ENCODE measurements at places on chromosomes 6 and 20.
A peak's percentile ranks its signal among the peaks of the same experiment; 100 is the strongest.

GRCh38 chr6:16730738-16731477 lies 30.4 kb downstream of the ATXN1 start:
- DNase-seq = peak; percentile 39

- no peak for DNase-seq
Measured at GRCh38 chr6:84652356-84653026, 111.9 kb downstream of the TBX18 start.

DNA sequence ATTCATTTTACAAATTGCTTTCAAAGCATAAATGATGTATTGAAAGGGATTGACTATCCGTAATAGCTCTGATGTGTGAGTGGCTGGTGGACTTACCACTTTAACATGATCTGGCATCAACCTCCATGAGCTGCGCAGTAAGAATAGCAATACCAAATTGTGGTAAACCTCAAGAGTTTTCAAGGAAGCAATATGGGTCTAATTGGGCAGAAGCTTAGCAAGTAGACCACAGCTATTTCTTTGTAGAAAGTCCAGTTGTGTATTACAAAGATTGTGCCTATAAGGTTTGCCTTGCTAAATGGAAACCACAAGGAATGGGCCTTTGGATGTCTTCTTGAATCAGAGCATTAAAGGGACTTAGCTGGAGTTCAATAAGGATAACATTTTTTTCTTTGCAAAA lies 736.6 kb downstream of the KIF16B start:
- DNase-seq = peak; percentile 82

- DNase-seq = no peak
Measured at GRCh38 chr20:6882561-6883291, 115.2 kb downstream of the BMP2 start.

- DNase-seq = peak; percentile 25
Measured at GRCh38 chr6:30876039-30876730, 8.1 kb upstream of the DDR1 start.

GRCh38 chr6:38213251-38213658 lies 393.7 kb downstream of the ZFAND3 start:
- DNase-seq = no peak

DNA sequence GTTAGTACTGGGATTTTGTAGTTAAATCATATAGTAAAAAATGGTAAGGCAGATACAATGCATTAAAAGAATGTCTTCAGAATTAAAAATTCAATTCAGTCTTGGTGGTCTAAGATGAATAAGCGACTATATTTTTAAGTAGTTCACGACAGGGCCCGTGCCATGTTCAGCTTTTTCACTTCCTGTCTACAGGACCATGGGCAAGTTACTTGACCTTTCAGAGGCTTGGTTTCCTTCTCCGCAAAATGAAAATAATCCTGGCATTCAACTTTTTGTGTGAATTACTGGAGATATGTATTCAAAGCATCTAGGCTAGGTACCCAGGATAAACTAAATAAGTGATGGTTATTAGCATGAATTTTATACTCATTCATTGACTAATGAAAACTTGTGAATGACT lies 216.0 kb downstream of the BTBD9 start:
- DNase-seq = no peak

- DNase-seq = no peak
Measured at GRCh38 chr20:59153355-59153681, 10.3 kb upstream of the ZNF831 start.

- DNase-seq = no peak
Measured at GRCh38 chr20:20019123-20019522, 2.0 kb downstream of the NAA20 start.

DNA sequence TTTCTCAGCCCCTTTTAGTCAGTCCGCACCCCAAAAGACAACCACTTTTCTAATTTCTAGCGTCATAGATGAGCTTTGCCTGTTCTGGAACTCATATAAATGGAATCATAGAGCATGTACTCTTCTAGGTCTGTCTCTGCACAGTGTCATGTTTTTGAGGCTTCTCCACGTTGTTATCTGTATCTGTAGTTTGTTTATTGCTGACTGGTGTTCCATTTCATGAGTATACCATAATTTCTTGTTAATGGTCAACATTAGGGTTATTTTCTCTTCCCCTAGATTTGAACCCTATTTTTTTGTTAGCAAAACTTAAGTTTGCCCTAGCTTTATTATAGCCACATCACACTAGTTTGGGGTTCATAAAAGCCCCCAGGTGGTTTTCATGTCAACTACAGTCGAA lies 16.2 kb upstream of the SGK2 start:
- DNase-seq = no peak

Data from MV-4-11 (cell line).